ENCODE measurements at places on chromosomes 3 and 15. TPM values are rescaled to one million over a fixed set of nuclear protein-coding genes. Genes with fewer than 3 reads are reported as not detected.

GRCh38 chr3:195450731-195451229 is 8.0 kb upstream of the ACAP2 start:
- DNase-seq = peak; percentile 48
- H3K4me3 ChIP-seq = no peak overlapping the region
- peaks cover 12% of the 10 kb centered on the region for H3K4me1 ChIP-seq
- no peaks in the 10 kb centered on the region for H3K27me3 ChIP-seq

- no peaks in the 10 kb centered on the region for H3K36me3 ChIP-seq
- peak overlapping the region; percentile 21 for H3K27ac ChIP-seq
- peaks cover 30% of the 10 kb centered on the region for H3K4me1 ChIP-seq
- H3K27me3 ChIP-seq = no peaks in the 10 kb centered on the region
- DNase-seq = no peak
These were observed 11.9 kb downstream of the TAGLN3 start for GRCh38 chr3:112010636-112011035.

DNA sequence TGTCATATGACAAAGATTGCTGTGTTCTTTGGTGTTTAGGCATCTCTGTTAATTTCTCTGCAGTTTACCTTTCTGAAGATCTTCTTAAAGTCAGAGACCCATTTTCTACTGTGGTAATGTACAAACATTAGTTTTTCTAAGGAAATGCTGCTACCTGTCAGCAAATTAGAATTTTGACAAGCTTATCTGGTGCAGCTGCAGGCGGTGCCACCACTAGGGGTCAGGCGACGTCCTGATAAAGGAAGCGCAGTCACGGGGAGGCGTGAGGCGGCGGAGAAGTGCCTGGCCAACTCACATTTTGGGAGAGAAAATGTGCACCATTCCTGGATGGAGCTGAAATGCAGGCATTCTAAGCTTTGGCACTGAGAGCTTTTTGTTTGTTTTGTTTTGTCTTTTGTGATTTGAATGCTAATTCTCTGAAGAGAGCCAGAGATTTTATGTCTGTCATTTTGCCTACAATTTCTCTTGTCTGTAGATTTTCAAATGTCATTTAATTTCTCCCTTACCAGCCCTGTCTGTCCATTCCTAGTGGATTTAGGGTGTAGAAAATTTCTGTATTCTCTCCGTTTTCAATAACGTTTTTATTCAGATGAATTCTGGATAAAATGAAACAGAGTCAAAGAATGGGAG is 24.9 kb upstream of the SIAH2 start:
- peaks cover 13% of the 10 kb centered on the region for H3K27me3 ChIP-seq
- H3K27ac ChIP-seq = no peak overlapping the region
- peaks cover 6% of the 10 kb centered on the region for H3K4me1 ChIP-seq
- no peaks in the 10 kb centered on the region for H3K36me3 ChIP-seq
- H3K4me3 ChIP-seq = peak overlapping the region; percentile 29

DNA sequence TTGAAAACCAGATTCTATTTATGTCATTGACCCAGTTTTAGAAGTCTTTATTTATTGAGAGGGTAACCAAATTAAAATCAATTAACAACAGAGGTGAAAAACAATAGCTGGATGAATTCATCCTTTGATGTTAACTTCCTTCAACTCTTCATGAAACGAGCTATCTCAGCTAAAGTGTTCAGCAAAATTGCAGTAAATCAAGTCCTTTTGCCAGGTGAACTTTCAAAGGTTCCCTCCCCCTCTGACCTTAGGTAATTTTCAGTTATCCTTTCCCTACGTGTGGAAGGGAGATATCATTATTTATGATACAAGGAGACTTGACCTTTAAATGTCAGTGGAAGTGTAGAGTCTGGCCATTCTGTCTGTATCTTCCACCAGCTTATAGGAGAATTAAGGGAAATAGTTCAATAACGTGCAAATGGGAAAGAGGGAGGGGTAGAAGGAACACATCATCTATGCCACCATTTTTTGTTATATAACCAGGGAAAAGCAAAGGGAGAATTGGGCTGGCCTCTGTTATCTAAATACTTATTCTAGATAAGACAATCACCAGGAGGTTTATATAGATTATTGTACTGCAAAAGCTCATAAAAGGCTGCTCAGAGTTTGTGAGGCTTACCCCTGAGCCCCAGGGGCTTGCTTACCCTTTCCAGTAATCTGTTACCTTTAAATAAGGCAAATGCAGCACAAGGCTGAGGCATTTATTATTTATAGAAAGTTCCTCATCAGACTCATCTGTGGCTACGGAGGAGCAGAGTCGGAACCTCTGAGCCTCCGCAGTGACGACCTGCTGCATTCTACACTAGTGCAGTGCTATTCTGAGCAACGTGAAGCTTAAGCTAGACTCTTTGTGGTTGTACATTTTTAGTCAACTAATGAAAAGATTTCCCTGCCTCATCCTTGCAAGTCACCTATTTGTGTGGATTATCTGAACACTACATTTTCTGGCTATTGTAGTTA is 97.7 kb upstream of the ZBED2 start:
- H3K4me3 ChIP-seq = no peak overlapping the region
- H3K27ac ChIP-seq = no peak overlapping the region
- no peaks in the 10 kb centered on the region for H3K36me3 ChIP-seq
- no peak for DNase-seq

DNA sequence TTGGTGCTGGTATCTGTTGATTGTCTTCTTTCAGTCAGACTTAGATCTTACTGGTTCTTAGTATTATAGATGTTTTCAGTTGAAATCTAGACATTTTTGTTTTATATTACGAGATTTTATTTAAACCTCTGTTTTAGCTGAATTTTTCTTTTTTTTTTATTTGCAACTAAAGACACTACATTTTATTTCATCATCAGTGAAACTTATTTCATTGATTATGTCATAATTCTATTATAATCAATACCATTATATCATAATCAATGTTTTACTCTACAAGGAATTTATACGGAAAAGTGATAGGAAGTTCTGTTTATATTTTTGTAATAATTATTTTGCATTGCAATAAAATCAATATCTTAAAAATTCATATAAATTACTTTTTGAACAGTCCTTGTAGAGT is 477.4 kb upstream of the MDFIC2 start:
- H3K4me3 ChIP-seq = no peak overlapping the region
- no peak for DNase-seq
- no peaks in the 10 kb centered on the region for H3K36me3 ChIP-seq
- no peak overlapping the region for H3K27ac ChIP-seq
- no peaks in the 10 kb centered on the region for H3K4me1 ChIP-seq

- no peak overlapping the region for H3K27ac ChIP-seq
- peaks cover 7% of the 10 kb centered on the region for H3K4me1 ChIP-seq
- peaks cover 14% of the 10 kb centered on the region for H3K27me3 ChIP-seq
- H3K36me3 ChIP-seq = no peaks in the 10 kb centered on the region
- no peak for DNase-seq
- H3K4me3 ChIP-seq = no peak overlapping the region
These were observed 61.6 kb upstream of the ETV5 start for GRCh38 chr3:186170516-186170915.

DNA sequence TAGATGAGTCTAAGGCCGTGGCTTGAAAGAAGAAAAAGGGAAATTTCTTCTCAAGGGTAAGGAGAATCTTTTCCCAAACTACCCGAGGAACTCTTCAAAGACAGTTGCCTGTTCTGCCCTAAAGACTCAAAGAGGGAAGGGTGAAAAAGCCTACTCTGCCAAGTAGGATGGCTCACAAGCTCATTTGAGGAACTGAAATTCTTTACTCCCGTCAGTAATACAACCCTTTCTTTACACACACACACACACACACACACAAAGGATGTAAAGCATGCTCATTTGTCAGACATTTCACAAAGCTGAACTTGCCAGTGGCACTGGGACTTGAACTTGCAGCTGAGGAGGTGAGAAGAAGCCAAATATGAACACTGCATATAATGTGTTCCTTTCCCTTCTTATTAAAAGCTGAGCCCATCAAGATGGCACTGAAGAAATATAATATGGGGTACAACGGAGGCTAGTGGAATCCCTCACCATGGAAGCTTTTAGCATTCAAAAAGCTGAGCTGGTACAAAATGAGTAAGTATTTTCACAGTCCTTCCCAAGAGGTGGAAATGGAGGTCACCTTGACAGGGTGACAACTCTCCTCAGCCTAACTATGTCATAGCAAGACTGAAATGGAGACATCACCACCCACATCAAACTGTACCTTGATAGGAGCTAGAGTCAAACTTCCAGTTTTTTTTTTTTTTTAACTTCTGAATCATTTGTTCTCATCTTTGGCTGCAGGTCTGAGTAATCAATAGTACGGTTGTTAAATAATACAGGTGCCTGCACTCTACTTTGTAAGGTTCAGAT is 57.6 kb downstream of the TAFA4 start:
- H3K36me3 ChIP-seq = no peaks in the 10 kb centered on the region
- no peaks in the 10 kb centered on the region for H3K4me1 ChIP-seq
- no peak overlapping the region for H3K27ac ChIP-seq
- H3K27me3 ChIP-seq = peaks cover 12% of the 10 kb centered on the region
- no peak for DNase-seq

DNA sequence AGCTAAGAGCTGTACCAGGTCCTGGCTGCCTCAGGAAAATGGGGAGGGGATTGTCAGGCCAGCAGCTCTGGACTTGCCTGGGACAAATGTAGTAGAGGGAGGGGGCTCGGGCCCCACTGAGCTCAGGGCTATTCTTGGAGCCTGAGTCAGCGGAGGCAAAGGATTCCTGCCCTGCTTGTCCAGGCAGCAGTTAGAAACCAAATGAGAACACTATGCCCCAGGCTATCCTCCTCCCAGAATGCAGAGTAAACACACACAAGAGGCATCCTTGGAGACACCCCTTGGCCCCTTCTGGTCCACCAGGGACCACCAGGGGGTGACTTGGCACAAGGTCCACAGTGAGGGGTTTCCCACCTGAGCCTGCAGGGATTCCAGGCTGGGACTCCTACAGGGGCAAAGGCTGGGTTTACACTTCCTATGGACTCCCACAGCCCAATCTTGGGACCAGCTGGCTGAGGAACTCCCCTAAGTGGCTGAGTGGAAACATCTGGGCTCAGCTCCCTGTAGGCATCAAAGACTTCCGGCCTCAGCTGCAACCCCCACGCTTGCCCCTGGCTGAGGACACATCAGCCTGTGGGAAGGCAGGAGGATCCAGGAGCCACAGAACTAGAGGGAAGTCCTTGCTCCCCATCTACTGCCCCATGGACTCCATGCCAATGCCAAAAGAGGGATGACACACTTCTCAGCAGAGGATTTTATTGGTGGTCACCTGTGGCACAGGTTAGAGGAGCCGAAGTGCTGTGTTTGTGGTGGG is 3.4 kb upstream of the COL7A1 start:
- H3K4me1 ChIP-seq = peaks cover 61% of the 10 kb centered on the region
- peak overlapping the region; percentile 51 for H3K4me3 ChIP-seq
- H3K27me3 ChIP-seq = no peaks in the 10 kb centered on the region
- H3K27ac ChIP-seq = peak overlapping the region; percentile 95

- DNase-seq = no peak
- H3K27ac ChIP-seq = no peak overlapping the region
- H3K4me1 ChIP-seq = no peaks in the 10 kb centered on the region
- no peaks in the 10 kb centered on the region for H3K27me3 ChIP-seq
- no peaks in the 10 kb centered on the region for H3K36me3 ChIP-seq
These were observed 154.4 kb downstream of the CHL1 start for GRCh38 chr3:350871-351371.

Gene CIB2
- total RNA-seq = 7.6 TPM

Gene DNAH12
- total RNA-seq = 0.08 TPM

Gene ACAP2
- 51.0 TPM for total RNA-seq

Gene LRRIQ4
- total RNA-seq = not detected

Gene SH2D7
- total RNA-seq = not detected

Measured in osteocyte (in vitro differentiated cells).